ENCODE measurements at places on chromosomes 16 and 17.

GRCh38 chr16:3720418-3720817, 3.1 kb upstream of the TRAP1 start:
- no peak for DNase-seq

GRCh38 chr16:17155485-17155884, 315.3 kb downstream of the XYLT1 start:
- DNase-seq = no peak

DNA sequence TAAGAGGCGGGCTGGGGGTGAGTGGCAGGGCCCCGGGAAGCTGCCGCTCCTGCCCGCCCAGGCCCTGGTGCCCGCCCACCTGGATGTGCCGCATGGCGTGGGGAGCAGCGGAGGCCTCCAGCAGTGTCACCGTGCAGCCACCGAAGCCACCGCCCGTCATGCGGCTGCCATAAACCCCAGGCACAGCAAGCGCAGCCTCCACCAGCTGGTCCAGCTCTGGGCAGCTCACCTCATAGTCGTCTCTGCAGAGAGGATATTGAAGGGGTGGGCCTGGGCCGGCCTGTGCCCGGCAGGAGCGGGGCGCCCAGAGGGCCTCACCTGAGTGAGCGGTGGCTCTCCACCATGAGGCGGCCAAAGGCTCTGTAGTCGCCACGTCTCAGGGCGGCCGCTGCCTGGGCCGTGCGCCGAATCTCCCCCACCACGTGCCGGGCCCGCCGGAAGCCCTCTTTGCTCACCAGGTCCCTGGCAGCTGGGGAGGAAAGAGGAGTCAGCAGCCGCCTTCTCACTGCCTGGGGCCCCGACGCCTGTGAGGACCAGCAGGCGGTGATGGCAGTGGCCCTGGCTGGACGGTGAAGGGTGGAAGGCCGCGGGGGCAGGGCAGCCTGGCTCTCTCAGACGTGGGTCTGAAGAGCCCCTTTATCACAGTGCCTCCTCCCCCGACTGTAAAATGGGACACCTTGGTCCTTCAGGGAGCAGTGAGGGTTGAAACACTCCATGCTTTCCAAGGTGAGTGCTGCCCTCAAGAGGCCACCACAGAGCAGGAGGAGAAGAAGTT, 6.7 kb downstream of the GALK1 start:
- no peak for DNase-seq

DNA sequence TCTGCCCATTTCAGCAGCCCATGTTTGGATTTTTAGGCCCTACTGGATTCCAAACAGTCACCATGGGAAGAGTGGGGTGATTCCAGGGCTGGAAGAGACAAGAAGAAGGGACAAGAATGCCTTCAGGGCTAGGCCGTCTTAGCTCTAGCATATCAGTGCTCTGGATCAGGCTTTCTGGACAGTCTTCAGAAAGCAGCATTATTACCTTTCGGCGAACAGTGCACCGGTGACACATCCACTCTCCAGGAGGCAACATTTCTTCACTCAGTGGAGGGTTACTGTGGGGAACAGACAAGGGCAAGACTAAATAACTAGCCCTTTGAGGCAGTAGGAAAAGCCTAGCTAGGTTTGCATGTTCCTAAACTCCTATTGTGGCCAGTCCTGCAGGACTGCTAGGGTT, 23.9 kb upstream of the DHRS13 start:
- no peak for DNase-seq

GRCh38 chr16:87236516-87237115, 80.6 kb downstream of the C16orf95 start:
- no peak for DNase-seq

- DNase-seq = no peak
Observed at GRCh38 chr17:41987642-41988041, 21.0 kb downstream of the CNP start.

DNA sequence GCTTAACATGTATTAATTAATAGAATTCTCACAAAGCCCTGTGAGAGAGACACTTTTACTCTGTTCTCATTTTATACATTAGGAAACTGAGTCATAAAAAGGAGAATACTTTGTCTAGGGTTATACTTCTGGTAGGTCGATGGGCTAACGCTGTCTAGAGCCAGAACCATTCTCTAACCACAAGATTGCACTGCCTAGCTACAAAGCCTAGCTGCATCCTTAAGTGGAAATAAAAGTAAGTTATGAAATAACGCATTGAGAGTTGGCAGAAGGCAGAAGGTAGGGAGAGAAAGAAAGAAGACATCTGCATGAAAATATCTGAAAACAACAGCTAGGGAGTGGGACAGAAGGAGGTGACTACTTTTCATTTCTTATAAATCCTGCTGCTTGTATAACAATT, 33.2 kb downstream of the IRX6 start:
- no peak for DNase-seq

GRCh38 chr17:49486012-49486641, 9.0 kb upstream of the NGFR start:
- no peak for DNase-seq

DNA sequence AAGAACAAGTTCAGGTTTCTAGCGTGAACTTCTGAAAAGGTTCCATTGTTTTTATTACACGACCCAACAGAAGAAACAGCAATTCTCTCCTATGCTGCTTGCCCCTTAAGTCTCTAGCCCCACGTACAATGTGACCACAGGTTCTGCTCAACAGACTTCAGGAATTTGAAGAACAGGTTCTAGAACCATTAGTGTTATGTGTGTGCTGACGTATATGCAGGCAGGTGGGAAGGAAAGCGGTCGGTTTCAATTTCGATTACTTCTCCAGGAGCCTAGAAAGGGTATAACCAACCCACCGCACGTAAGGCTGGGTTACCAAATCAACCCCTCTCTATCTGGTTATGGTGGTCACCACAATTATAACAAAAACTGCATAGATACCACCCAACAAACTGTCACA, 39.4 kb downstream of the XPO6 start:
- no peak for DNase-seq

GRCh38 chr16:14181371-14182050, 110.4 kb downstream of the MRTFB start:
- DNase-seq = no peak

- DNase-seq = no peak
Observed at GRCh38 chr16:79170555-79171246, 429.8 kb downstream of the MAF start.

- no peak for DNase-seq
Observed at GRCh38 chr17:79619636-79620206, 8.9 kb upstream of the RBFOX3 start.

GRCh38 chr16:11200592-11200991, 55.4 kb downstream of the SOCS1 start:
- DNase-seq = no peak

DNA sequence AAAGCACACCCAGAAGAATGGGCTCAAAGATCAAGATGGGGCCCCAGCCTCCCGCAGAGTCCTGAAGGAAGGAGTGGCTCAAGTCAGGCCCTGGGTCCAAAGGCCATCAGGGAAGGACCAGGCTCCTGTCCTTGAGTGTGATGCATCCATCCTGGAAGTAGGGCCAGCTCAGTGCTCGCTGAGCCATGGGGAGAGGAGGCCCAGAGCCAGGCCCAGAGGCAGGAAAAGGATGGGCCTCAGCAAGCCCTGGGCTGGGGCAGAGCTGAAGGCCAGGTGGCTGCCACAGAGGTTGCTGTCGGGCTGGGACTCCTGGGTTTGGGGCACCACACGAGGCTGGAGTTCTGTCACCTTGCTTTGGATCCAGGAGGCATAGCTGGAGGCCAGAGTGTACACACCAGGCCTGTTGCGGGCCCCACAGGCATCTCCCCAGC, 3.7 kb downstream of the PRSS8 start:
- no peak for DNase-seq

GRCh38 chr17:83064732-83065659, 14.4 kb upstream of the METRNL start:
- no peak for DNase-seq

DNA sequence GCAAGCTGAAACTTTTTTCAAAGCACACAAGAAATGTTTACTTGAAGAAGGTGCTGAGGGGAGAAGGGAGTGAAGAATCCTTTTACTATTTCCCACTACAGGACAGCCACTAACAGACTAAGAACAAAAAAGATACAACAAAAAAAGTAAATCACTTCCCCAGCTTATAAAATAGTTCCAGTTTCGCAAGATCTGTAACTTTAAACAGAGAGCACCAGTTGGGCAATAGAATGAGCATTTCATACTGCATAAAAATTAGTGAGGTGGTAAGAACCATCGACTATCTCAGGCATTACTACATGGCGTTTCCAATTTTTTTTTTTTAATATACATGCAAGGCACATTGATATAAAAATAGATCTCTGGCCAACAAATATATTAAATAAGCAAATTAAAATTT, 11.1 kb downstream of the CRYBA1 start:
- DNase-seq = no peak

- no peak for DNase-seq
Observed at GRCh38 chr17:57631871-57632270, 113.2 kb downstream of the CCDC182 start.

GRCh38 chr17:44529864-44530263, 26.7 kb upstream of the GPATCH8 start:
- DNase-seq = no peak

DNA sequence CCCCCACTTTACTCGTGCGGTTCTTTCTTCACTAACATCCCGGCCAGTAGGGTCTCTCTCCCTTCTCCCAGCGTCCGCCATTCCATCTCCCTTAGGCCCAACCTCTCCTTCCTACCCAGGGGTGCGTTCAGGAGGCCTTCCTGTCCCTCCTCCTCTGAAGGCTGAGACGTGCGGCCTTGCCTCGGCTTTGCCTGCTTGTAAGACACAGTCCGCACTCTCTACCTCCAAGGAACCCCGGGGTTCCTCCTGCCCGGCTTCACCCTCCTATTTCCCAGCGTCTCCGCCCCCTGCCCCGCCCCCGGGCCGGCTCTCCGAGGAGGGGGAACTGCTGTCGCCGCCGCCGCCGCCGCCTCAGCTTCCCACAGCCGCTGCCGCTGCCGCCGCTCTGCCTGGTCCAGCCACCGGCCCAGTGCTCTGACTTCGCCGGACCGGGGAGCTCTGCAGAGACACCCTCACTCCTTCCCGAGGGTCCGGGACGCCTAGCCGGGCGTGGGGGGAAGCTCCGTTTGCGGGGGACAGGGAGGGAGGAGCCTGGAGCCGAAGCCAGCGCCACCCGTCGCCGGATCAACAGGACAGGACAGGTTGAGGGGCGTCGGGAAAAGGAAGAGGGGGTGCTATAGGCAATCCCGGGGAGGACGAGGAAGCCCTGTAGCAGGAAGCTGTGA, 1.2 kb upstream of the FGF11 start:
- peak; percentile 58 for DNase-seq

- no peak for DNase-seq
Observed at GRCh38 chr16:8283195-8283594, 307.1 kb downstream of the TMEM114 start.

- no peak for DNase-seq
Observed at GRCh38 chr16:85091522-85091910, 20.8 kb downstream of the CIBAR2 start.

DNA sequence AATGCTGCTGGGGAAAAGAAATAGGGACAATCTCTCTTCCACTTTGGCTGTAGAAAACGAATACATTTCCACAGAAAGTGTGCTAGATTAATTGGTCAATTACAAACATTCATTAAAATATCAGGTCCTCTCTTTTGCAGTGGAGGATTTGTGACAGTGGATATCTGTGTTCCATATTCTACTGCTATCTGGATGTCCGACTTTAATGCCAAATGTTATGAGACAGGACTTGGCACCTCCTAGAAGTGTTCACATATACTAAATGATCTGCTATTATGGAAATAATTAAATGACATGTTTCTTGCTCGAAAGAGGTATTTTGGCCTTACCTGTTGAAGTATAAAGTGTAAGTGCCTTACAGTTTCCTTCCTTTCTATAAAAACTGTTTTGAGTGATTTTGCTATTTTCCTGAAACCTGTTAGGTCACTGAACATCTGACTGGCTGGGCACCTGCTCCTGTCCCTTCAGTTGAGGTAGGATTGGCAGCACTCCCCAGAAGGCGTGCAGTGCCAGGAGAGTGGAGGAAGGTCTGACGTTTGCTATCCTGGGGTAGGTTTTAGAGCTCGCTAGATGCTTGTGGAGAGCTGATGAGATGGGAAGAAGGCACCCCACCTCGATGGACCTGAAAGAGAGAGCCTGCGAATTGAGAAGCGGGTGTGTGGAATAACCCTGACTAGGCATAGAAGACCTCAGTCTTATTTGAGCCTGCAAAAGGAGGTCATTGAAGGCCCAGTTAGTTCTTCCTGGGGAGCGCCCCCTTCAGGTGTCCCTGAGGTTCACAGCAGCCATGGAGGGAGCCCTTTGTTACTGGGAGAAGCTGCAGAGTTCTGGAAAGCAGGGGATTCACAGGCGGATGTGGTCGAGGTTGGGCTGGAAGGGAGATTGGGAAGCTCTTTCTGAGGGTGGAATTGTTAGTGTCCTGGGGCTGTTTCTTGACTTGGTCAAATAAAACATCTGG, 159.4 kb upstream of the ZNF267 start:
- no peak for DNase-seq

DNA sequence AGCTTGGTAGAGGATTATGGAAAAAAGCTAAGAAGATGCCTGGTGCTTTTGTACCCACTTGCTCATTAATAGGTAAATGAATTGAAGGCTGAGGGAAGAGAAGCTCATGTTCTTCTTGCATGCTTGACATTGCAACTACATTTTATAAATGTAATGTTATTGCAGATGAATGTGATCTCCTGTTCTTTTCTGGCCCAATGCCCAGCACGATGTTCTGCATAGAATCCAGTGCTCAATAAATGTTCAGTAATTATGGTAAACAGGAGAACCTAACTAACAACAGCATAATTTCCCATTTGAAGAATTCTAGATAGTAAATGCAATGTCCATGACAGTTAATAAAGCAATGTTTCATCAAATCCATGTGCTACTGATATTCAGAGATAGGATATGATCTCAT, 638.2 kb upstream of the SOX9 start:
- no peak for DNase-seq

GRCh38 chr17:15945527-15946191, 729 bp downstream of the ADORA2B start:
- peak; percentile 45 for DNase-seq

GRCh38 chr17:15048381-15048780, 216.7 kb downstream of the PMP22 start:
- no peak for DNase-seq

- DNase-seq = no peak
Observed at GRCh38 chr17:36933512-36934143, 3.6 kb upstream of the LHX1 start.

- DNase-seq = no peak
Observed at GRCh38 chr16:10564591-10564990, 15.8 kb downstream of the EMP2 start.

Measured in activated naive CD4-positive, alpha-beta T cell treated with Interleukin-2 at 50 U/mL for 16 hours (primary cell).